ENCODE measurements at places on chromosomes 13 and 19.

DNA sequence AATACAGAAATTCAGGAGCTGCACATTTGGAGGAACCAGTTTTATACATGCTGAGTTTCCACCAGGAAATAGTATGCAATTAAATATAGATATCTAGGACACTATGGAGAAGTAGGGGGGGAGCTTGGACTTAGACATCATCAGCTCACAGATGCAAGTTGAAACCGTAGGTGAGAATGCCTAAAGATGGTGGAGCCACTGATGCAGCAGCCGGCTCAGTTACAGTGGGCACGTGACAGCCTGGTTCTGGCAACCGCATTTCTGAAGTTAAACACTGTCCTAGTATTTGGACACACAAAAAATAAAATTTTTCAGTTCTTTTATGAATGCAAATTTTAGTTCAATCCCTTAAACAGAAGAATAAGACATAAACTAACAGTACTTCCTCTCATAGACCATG is 91.5 kb upstream of the FRY start:
- no peak overlapping the region for H3K4me3 ChIP-seq
- no peaks in the 10 kb centered on the region for H3K4me1 ChIP-seq
- H3K27ac ChIP-seq = no peak overlapping the region

DNA sequence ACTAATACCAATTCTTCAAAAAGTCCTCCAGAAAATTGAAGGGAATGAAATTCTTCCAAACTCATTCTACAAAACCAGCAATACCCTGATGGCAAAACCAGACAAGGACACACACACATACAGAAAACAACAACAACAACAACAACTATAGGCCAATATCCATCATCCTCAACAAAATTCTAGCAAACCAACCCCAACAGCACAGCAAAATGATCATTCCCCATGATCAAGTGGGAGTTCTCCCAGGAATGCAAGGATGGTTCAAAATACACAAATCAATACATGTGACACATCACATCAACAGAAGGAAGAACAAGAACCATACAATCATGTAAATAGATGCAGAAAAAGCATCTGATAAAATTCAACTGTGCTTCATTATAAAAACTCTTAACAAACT is 18.7 kb upstream of the ZNF181 start:
- H3K36me3 ChIP-seq = no peaks in the 10 kb centered on the region
- H3K4me3 ChIP-seq = no peak overlapping the region

- H3K4me3 ChIP-seq = no peak overlapping the region
- no peaks in the 10 kb centered on the region for H3K36me3 ChIP-seq
- DNase-seq = no peak
- no peaks in the 10 kb centered on the region for H3K4me1 ChIP-seq
These were observed 204.2 kb downstream of the TSHZ3 start for GRCh38 chr19:31145007-31145406.

DNA sequence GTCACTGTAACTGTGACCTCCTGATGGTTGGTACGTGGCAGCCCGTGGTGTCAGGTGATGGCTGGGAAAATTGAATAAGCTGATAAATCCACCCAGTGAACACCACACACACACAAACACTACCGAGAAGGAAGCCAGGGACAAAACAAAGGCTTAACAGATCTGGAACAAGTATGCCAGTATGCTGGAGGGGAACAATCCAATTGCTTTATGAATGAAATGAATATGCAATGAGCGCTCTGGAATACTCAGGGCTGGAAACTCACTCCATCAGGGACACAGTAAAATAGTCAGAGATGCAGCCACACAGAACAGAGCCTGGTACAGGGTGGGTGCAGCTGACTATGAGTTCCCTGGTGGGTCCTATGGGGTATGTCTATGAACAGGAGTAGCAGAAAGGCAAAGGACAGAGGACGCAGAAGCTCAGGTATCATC is 16.7 kb downstream of the TMTC4 start:
- peaks cover 29% of the 10 kb centered on the region for H3K4me1 ChIP-seq
- H3K36me3 ChIP-seq = peaks cover 68% of the 10 kb centered on the region
- H3K4me3 ChIP-seq = no peak overlapping the region
- no peak for DNase-seq

DNA sequence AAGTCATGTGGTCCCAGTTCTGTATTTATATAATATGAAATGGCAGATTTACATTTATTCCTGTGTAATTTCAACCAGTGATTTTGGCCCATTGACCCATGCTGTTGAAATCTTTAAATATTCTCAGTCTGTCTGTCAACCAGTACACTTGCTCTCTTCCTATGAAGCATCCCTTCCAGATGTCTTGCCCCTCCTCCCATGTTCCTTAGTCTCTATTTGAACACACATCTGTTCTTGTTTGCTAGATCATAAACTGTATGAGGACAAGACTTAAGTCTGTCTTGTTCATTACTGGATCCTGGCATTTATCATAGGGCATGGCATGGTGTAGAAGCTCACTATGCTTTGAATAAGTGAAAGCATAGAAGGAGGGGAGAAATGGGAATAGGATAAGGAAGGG is 34.9 kb downstream of the STARD13 start:
- H3K4me3 ChIP-seq = no peak overlapping the region
- DNase-seq = no peak
- no peaks in the 10 kb centered on the region for H3K27me3 ChIP-seq
- no peaks in the 10 kb centered on the region for H3K4me1 ChIP-seq
- no peaks in the 10 kb centered on the region for H3K36me3 ChIP-seq

DNA sequence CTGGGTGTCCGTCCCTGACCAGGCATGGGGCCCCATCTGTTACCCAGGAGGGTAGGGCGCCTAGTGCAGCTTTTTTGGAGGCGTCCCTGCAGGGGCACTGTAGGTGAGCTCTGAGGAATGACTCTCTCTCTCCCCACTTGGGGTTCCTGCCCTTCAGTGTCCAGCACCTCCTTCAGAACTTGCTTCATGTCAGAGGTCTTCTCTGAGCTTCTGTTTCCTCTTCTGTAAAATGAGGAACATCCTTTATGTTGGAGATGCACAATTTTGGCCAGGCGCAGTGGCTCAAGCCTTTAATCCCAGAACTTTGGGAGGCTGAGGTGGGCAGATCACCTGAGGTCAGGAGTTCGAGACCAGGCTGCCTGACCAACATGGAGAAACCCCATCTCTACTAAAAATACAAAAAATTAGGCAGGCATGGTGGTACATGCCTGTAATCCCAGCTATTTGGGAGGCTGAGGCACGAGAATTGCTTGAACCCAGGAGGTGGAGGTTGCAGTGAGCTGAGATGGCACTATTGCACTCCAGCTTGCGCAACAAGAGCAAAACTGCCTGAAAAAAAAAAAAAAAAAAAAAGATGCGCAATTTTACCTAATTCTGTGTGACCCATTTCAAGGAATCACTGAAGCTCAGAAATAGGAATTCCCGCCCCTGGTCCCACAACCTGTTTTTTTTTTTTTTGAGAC is 15.2 kb upstream of the PIK3R2 start:
- H3K36me3 ChIP-seq = peaks cover 34% of the 10 kb centered on the region
- H3K4me3 ChIP-seq = no peak overlapping the region
- no peak overlapping the region for H3K27ac ChIP-seq
- no peaks in the 10 kb centered on the region for H3K4me1 ChIP-seq
- DNase-seq = no peak

DNA sequence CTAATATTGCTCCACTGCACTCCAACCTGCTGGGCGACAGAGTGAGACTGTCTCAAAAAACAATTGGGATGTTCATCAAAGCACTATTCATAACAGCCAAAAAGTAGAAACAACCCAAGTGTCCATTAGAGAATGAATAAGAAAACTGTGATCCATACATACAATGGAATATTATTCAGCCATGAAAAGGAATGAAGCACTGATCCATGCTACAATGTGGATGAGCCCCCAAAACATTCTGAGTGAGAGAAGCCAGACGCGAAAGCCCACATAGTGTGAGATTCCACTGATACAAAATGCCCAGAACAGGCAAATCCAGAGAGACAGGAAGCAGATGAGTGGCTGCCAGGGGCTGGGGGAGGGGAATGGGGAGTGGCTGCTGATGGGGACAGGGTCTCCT is 16.0 kb downstream of the KLF2 start:
- peaks cover 8% of the 10 kb centered on the region for H3K27me3 ChIP-seq
- DNase-seq = no peak
- H3K27ac ChIP-seq = peak overlapping the region; percentile 76

- H3K27ac ChIP-seq = peak overlapping the region; percentile 55
- H3K4me1 ChIP-seq = peaks cover 16% of the 10 kb centered on the region
- H3K36me3 ChIP-seq = peaks cover 44% of the 10 kb centered on the region
- DNase-seq = no peak
These were observed 17.9 kb downstream of the TFDP1 start for GRCh38 chr13:113602291-113602988.

- H3K27me3 ChIP-seq = peaks cover 89% of the 10 kb centered on the region
- DNase-seq = peak; percentile 45
- H3K4me1 ChIP-seq = no peaks in the 10 kb centered on the region
- peaks cover 9% of the 10 kb centered on the region for H3K36me3 ChIP-seq
- no peak overlapping the region for H3K4me3 ChIP-seq
These were observed 335 bp upstream of the SOX1 start for GRCh38 chr13:112066624-112067004.

- H3K4me1 ChIP-seq = peaks cover 20% of the 10 kb centered on the region
- no peak overlapping the region for H3K27ac ChIP-seq
- DNase-seq = no peak
These were observed 1.3 kb upstream of the ZNF30 start for GRCh38 chr19:34925278-34925855.

GRCh38 chr19:58284199-58284598 is 5.4 kb downstream of the ZNF8 start:
- H3K27me3 ChIP-seq = no peaks in the 10 kb centered on the region
- no peak overlapping the region for H3K27ac ChIP-seq
- no peak for DNase-seq
- H3K36me3 ChIP-seq = peaks cover 70% of the 10 kb centered on the region
- H3K4me3 ChIP-seq = no peak overlapping the region
